Upper lobe of right lung (tissue), 1 donor: ENCODE measurements at places on chromosomes 7 and 10. TPM values are rescaled to one million over a fixed set of nuclear protein-coding genes. Genes with fewer than 3 reads are reported as not detected.

PDK4 gene
- 156 TPM for total RNA-seq

DRGX gene
- not detected for total RNA-seq

HMX3 gene
- total RNA-seq, result not detected

C10orf90 gene
- total RNA-seq, result not detected

COL13A1 gene
- 13.5 TPM for total RNA-seq

SYNPO2L gene
- 5.9 TPM for total RNA-seq

BICC1 gene
- total RNA-seq, result 9.2 TPM

GNAT3 gene
- not detected for total RNA-seq

SLC18A3 gene
- total RNA-seq, result not detected

SLC29A3 gene
- total RNA-seq, result 14.8 TPM

GHRHR gene
- total RNA-seq, result not detected

IRF5 gene
- total RNA-seq, result 29.4 TPM

PLCE1 gene
- total RNA-seq, result 14.3 TPM

ANKRD7 gene
- total RNA-seq, result not detected

ZPBP gene
- total RNA-seq, result not detected

STOX1 gene
- total RNA-seq, result 0.46 TPM
